ENCODE measurements at places on chromosomes 16 and 17.

GRCh38 chr16:8943966-8944759 lies 19.5 kb downstream of the USP7 start:
- DNase-seq, result no peak

- peak; percentile 37 for DNase-seq
Observed at GRCh38 chr17:56815711-56816110, 18.0 kb downstream of the C17orf67 start.

GRCh38 chr17:77146246-77146632 lies 5.5 kb downstream of the SEC14L1 start:
- DNase-seq, result no peak

DNA sequence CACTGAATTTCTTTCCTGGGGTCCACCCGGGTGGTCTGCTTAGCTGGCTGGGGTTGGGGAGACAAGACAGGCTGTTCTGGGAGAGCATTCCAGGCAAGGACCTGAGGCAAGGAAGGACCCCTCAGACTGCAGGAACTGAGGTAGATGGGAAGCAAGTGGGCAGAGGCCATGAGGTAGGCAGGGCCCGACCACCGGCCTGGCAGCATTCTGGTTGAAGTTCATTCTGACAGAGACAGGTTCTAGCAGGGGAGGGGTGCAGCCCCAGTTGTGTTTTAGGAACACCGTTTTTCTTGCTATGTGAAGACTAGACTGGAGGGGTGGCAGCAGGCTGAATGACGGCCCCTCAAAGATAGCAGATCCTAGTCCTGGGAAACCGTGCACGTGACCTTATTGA lies 17.5 kb downstream of the B9D1 start:
- no peak for DNase-seq

GRCh38 chr17:76414334-76415295 lies 30.2 kb downstream of the SPHK1 start:
- DNase-seq, result peak; percentile 10

DNA sequence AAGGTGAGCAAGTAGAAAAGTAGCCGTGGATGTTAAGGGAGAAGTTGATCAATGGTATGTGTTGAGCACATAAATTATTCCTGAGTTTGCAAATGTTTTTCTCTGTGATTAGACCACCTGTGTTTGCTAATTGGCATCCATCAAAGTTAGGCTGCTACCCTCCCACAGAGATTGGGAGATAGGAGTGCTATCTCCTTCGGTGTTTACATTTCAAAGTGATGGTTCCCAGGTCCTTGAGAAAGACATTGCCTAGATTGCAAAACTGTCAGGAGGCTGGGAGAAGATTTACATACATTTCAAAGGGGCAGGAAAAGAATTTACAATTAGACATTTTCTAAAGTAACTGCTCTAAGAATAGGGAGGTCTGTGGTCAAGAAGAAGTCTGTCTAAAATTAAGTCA lies 54.3 kb upstream of the CNTNAP4 start:
- DNase-seq, result no peak

Data from cardiac fibroblast (primary cell).